ENCODE measurements at places on chromosomes 12 and 14. TPM values are rescaled to one million over a fixed set of nuclear protein-coding genes. Genes with fewer than 3 reads are reported as not detected.

DNA sequence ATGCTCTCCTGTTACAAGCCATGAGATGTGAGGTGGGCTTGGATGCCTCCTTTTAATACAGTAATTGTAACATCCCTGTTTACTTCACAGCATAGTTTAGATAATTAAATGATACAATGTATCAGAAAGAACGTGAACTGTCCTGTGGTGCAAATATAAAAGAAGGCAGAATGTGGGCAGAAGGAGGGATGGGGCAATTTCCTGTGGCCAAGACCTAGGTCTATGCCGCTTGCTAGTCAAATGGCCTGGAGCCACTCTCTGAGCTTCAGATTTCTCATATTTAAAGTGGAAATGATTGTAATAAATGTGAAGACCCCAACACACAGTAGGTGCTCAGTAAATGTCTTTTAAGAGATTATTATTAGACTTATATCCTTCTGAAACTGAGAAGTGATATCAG lies 24.0 kb upstream of the EVL start:
- no peak overlapping the region for H3K4me3 ChIP-seq
- H3K27me3 ChIP-seq: no peaks in the 10 kb centered on the region
- H3K4me1 ChIP-seq: no peaks in the 10 kb centered on the region
- no peaks in the 10 kb centered on the region for H3K36me3 ChIP-seq
- H3K27ac ChIP-seq: no peak overlapping the region

- no peak overlapping the region for H3K4me3 ChIP-seq
- no peak overlapping the region for H3K27ac ChIP-seq
- H3K4me1 ChIP-seq: no peaks in the 10 kb centered on the region
- no peak for DNase-seq
Measured at GRCh38 chr14:95352481-95352880, 32.8 kb upstream of the CLMN start.

- no peak for DNase-seq
- H3K27ac ChIP-seq: no peak overlapping the region
- no peak overlapping the region for H3K4me3 ChIP-seq
- H3K36me3 ChIP-seq: no peaks in the 10 kb centered on the region
- H3K27me3 ChIP-seq: peaks cover 9% of the 10 kb centered on the region
Measured at GRCh38 chr14:104091061-104091926, 5.8 kb downstream of the ASPG start.

DNA sequence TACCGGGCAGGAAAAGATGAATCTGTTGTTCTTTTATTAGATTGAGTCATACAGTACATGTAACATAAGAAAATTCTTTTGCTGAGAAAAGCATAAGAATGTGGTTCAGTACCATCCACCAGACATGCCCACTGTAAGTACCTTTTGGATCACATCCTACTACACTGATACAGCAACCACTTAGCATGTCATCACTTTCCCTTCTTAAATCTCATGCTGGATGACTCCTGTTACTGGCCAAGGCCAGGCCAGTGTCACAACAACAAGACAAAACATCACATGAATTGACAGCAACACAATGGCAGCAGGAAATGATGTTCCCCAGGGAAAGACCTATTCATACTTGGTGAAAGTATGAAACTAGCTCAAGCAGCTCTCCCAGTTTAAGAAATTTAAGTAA lies 46.4 kb downstream of the STXBP6 start:
- no peaks in the 10 kb centered on the region for H3K27me3 ChIP-seq
- H3K4me1 ChIP-seq: no peaks in the 10 kb centered on the region
- no peaks in the 10 kb centered on the region for H3K36me3 ChIP-seq
- H3K4me3 ChIP-seq: no peak overlapping the region

Gene GALNT8
- 1.8 TPM for total RNA-seq
